ENCODE measurements at places on chromosomes 4 and X.

GRCh38 chr4:41787931-41788330 lies 39.4 kb upstream of the PHOX2B start:
- DNase-seq = no peak

DNA sequence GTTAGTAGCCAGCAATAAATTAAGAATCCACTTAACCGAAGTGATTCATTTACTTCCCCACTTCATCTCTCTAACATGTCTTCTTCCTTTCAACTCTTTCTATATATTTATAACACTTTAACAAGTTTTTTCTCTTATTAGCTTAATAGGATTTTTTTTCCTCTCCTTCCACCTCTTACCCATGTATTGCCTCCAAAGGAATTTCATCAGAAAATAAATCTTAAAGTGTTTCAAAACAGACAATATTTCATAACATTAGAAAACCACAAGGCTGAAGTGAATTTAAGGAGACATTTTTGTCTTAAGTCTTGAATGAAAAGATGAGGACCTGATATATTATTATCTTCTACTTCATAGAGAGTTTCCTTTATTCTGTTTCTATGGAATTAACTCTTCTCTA lies 101.5 kb downstream of the PDGFC start:
- DNase-seq = no peak

- no peak for DNase-seq
Observed at GRCh38 chrX:78643096-78643495, 16.0 kb downstream of the RTL3 start.

DNA sequence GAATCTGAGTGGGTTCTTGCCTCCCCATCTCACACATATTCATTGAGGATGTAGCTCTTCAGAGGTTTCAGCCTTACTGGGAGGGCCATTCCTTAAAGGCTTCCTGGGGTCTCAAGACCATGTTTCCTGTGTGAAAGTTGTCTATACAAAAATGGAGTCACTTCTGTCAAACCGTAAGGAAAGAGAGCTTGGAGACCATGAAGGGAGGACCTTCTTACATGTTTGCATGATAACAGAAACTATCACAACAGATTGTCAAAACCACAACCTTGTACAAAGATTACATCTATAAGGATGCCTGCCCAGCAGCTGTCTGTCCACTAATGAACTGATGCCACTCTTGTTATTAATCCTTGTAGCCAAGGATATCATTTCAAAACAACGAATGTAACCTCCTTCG lies 139.3 kb downstream of the PDE5A start:
- DNase-seq = no peak

DNA sequence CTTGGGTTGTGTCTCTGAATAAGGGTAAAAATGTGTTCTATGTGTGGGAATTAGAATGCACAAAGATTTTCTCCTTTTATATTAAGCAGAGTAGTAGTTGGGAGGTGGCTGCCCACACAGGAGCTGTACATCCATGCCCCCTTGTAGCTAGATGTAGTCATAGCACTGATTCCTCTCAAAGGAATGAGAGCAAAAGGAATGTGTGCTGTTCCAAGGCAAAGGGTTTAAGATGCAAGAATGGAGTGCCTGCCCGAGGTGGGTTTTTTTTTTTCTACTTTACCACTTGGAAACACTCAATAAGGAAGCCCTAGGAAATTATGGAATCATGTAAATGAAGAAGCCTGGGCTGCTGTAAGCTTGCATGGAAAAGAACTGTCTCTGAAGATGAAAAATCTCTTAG lies 2183.2 kb upstream of the AGA start:
- no peak for DNase-seq

GRCh38 chr4:174138616-174139015 lies 144.9 kb downstream of the FBXO8 start:
- no peak for DNase-seq

DNA sequence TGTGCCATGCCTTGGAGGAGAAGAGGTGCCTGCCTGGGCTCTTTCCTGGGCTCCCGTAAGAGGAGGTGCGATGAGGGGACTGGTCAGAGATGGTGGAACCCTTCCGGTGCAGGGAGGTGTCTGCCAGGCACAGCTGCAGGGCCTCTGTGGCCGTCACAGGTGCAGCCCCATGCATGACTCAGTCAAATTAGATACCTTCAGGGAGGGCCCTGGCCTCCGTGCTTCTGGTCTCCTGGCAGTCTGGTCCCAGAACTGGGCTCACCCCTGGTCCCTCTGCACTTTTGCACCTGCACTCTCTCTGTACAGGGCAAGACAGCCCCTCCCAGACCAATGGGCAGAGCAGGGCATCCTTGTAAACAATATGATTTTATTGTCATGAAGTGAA lies 49.9 kb upstream of the LRPAP1 start:
- no peak for DNase-seq

DNA sequence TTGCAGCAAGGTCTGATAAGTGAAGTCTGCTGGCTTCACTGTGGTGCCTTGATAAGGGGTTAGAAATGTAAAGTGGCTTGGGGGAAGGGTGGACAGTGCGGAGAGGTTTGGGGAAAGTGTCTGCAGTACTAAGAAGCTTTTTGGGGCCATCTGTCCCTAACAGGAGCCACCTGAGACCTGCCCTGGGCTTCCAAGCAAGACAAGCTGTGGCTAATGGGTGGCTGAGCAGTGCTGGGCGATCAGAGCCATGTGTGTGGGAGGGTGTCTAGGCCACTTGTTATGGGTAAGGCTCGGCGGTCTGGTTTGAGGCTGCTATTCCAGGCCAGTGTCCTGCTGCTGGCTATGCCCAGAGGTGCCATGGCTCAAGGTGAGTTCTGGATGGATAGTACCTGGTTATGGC lies 185.4 kb upstream of the MTMR8 start:
- DNase-seq = no peak

DNA sequence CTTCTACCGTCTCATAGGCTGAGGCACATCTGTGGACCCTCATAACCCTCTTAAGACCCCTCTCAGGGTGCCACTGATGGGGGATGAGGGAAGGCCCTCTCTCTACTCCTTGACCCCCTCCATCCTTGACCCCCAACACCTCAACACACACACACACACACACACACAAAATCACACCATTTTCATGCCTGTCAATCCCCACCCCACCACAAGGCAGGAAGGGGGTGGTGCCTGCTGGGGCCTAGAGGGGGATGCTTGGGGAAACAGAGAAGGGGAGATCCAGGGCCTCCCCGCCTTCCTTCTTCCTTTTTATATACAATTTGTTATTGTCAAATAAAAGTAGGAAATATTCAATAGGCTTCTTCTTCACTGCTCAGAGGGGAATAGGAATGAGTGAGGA lies 1.2 kb upstream of the EBP start:
- DNase-seq = no peak

DNA sequence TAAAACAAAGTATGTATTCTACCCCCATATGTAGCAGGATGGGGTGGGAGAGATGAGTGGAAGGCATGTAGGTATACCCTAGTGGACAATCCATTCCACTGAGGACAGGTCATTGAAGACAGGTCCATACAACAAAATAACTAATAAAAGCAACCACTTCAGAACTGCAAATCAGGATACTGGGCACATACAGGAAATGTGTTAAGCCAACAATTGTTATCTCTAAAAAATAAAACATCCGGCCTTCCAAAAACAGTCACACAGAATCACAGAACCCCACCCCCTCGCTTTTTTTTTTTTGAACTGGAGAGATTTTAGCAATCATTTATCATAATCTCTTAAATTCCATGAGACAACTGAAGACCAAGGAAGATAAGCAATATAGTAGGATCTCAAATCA lies 112.9 kb downstream of the FRYL start:
- no peak for DNase-seq

DNA sequence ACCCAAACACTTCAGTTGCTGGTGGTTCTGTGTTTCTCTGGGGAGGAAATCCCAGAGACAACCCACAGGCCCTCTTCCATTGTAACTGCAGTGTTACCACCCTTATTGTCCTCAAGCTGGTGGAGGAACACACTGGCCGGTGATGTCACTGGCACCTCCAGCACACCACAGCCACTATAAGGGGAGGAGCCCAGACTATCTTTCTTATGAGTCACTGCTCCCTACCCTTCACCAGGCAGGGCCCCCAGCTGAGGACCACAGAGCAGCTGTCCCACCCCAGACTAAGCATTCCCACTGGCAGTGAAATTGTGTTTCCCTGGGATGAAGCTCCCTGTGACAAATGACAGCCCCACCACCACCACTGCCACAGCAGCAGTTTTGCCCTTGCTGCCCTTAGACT lies 171.8 kb upstream of the FGF16 start:
- DNase-seq = no peak

Data from effector memory CD4-positive, alpha-beta T cell (primary cell).